ENCODE measurements at places on chromosomes 5 and 9.

DNA sequence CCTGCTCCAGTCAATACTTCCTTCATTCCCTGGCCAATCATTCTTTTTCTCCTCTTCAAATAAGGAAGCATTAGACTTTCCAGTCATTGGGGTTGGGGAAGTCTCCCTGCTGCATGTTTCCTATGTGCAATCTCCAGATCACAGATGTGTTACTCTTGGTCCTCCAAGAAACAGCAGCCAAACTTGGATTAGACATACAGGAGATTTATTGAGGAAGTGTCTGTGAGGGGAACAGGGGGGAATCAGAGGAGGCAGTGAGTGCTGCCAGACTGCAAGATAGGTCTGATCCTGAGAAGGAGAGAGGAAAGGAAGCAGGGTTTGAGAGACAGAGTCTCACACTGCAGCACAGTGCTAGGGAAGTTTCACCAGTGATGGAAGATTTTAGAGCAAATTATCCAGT is 40.6 kb upstream of the SLIT3 start:
- DNase-seq: no peak

DNA sequence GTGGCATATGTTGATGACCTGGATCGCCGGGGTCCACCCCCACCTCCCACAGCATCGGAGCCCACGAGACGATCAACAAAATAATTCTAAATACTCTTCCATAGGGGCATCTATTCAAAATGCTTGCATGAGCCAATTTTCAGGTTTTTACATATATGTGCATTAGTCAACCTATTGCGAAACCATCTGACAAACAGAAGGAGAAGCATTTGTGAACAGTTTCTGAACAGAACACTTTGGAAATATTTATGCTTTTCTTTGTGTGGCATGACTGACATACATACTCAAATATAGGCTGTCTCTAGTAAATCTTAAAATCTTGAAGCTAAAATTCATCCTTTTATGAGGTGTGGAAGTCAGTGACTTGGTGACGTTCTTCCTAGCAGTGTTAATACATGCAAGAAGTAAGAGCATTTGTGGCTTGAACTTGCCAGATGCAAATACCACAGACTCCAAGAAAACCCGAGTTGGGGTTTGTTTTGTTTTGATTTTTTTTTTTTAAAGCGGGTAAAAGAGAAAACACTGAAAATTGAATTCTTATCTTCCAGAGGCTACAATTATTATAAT is 5.3 kb downstream of the GPR151 start:
- no peak for DNase-seq

DNA sequence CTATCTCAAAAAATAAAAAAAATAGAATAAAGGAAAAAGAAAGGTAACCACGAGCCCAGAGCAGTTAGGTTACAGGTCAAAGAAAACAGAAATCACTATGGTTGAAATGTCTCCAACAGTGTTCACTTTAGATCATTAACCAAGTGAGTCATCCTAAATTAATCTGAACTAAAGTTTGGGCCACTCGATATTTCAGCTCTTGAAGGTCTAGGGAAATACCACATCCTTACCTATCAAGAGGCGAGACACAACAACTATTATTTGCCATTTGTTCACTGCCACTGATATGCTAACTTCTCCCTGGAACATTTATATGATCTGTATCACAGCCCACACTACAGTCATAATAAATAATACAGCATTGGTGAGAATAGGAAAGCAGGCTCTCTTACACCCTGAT is 111.3 kb upstream of the NR5A1 start:
- DNase-seq: no peak

DNA sequence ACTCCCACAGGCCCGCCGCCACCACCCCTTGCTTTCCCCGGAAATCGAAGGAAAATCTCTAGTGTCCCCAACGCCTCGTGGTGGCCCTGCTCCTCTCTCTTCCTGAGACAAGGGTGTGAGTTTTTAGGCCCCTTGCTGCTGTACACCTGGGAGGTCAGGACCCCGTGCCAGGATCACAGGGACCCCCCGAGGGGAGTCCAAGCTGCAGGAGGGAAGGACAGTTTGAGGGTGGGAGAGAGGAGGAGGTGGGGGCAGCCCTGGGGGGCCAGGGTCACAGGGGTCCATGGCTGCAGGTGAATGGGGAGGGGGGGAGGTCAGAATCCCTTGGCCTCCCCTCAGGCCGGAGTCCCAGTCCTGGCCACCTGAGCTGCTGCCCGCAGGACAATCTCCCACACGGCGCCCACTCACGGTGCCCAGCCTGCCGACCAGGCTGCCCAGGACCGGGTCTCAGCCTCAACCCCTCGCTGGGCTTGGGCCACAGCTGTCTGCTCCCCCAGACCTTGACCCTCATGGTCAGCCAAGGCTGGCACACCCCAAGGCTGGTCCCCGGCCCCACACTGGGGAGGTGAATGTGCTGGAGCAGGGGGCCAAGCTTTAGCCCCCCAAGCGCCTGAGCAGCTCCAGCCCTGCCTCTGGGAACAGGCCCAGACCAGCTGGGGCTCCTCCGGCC is 19.9 kb downstream of the TPPP start:
- DNase-seq: no peak

- peak; percentile 86 for DNase-seq
These were observed at the start of gene RALGDS for GRCh38 chr9:133121198-133121914. Gene RALGDS, minus strand, starts transcription at chr9:133121240. Its CDS starts 86 bp downstream, at chr9:133121154.

- DNase-seq: no peak
These were observed 226.3 kb downstream of the SPOCK1 start for GRCh38 chr5:137272831-137273230.

- DNase-seq: no peak
These were observed 91.5 kb downstream of the ANKRD33B start for GRCh38 chr5:10655161-10655971.

Measured in fibroblast of skin of back (primary cell).